Cardiac muscle cell (in vitro differentiated cells and primary cell): ENCODE measurements at places on chromosomes 7 and 10. TPM values are rescaled to one million over a fixed set of nuclear protein-coding genes. Genes with fewer than 3 reads are reported as not detected.

SPDYE2B gene
- not detected in 2 replicates for total RNA-seq

GNAT3 gene
- total RNA-seq, result not detected in 2 replicates

HPS1 gene
- total RNA-seq, result 32.1 and 58.6 TPM in 2 replicates

C1GALT1 gene
- total RNA-seq, result 21.9 and 43.3 TPM in 2 replicates

PNLIPRP3 gene
- not detected in 2 replicates for total RNA-seq

DNA sequence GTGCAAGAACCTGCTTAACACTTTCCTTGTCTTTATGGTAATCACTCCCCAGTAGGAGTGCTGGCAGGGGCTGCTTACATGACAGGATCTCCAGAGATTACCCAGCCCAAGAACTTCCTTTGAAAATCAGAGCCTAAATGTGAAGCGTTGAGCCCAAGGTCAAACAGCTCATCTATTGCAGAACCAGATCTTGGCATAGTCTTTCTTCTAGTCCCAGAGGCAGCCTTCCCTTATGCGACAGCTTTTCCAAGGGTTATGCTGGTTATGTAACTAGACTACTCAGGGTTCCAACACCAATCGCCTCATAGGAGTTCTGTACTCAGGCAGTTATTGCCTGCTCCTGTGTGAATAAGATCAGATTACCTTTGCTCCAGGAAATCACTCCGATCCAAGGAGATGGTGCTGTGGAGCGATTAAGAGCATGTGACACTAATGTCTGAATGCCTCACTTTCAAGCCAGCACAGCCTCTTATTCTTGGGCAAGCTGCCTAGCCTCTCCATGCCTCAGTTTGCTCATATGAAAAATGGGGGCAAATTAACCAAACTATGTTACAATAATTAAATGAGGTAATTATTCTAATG is 8.4 kb upstream of the LGI1 start:
- DNase-seq, result no peak

DNA sequence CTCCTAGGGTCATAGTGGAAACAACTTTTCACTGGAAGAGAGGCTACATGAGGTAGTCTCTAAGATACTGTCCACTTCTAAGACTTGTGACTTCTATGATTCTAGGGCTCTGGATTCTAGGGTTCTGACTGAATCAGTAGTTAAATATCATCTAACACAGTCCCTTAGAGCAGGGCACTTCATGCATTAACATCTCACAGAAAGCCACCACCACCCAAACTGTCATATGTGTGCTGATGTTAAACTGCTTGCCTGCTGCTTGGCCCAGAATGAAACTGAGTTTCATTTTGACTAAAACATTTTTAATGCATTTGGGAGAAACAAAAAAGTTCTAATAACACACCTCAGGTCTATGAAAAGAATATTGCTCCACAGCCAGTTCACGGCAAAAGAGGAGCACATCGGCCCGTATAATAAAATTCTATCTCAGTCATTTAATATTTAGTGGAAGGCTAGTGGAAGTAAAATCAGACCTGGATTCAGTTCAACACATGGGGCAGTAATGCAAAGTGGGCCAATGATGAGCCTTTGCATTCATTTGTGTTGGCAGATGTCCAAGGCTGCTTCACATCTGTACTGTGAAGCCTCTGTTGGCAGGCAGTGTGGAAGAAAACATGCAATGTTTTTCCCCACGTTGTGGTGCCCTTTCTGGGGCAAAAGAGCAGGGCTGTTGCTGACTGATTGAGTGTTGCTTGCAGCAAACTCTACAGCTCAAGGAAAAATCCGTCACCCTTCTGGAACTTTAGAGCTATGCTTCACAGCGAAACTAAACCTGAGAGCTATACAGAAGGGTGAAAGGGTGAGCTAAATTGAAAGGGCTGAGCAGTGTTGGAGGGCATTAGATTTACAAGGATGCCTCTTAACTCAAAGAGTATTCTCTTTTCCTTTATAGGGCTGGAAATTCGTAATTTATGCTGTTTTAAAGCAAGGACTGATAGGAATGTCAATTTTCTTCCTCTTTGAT is 33.5 kb upstream of the AUTS2 start:
- peak; percentile 63 for DNase-seq

DNA sequence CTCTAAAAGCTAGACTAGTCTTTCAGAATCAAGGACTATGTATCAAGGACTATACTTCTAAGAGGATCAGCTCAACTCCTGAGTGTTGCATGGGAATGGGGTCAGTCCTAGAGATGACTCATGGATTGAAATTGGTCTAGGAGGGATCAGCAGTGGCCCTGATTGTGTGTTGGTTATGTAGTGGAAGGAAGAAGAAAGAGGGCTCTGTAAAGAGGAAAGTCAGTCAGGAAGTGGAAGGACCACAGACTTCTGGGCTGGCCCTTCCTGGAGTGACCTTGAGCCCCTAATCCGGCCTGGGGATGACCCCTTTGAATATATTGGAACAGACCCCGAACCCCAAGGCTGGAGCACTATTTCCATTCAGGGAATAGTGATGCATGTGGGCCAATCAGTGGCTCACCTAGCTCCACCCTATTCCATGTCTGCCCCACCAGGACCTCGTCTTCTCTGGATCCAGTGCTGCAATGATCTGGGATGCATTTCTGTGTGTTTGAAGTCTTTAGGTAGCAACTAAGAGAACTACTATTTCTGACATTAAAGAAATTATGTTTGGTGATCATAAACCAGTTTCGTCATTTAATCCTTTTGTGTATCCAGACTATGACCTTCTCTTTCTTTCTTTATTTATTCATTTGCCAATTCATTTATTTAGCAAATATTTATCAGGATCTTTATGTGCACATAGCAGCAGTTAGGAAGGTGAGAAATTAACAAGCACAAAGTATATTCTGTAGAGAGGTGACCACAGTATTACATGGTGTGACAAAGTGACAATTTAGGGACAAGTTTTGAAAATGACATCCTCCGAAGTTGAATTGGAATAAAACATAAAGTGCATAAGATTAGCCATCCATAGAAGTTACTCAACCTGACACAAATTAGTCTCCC is 48.6 kb upstream of the KIF5B start:
- peak; percentile 14 for DNase-seq

DNA sequence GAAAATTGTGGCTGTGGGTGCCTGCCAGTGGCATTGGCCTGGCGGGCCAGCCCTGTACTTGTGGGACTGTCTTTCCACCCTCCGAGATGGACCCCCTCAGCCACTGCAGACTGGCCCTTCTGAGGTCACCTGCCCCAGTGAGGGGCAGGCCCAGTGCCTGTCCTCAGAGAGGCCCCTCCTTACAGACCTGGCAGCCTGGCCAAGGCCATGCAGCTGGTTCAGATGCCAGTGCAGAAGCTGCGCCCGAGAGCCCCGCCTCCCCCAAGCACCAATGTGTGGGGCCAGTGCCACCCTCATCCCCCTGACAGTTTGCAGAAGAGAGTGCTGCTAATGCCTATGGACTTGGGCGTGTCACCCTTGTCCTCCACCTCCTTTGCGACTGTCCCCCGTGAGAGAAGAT is 10.0 kb downstream of the ZNF316 start:
- DNase-seq, result no peak

DNA sequence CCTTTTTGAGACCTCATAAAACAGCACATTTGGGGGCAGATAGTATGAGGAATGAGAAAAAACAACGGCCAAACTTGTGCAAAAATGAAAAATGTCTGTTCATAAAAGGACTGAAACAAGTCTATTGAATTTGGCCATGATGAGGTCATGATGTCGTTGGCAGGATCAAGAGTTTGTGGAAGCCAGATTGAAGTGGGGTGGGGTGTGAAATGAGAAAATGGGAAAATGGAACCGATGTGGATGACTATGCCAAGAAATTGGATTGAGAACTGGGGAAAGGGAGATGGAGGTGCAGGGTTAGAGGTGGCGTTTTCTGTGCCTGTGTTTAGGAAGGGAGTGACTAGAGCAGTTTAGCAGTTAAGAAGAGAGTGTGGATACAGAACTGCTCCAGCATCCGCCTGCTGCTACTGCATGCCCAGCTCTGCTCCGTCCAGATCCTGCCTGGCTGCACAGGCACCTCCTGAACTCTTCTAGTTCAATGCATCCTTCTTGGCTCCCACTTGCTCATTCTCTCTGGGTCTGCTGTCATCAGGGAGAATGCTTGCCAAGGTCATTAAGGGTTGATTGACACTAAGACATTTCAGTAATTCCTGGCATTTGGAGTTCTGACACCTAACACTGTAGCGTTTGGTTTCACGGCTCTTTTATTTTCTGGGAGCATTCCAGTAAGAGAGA is 111.9 kb downstream of the GALNT17 start:
- DNase-seq, result peak; percentile 54

GRCh38 chr7:19754521-19755116 is 18.8 kb downstream of the TMEM196 start:
- DNase-seq, result peak; percentile 23
